Effector CD4-positive, alpha-beta T cell (primary cell): ENCODE measurements at places on chromosomes 16 and 17.

GRCh38 chr17:74259667-74260524 lies 14.1 kb upstream of the DNAI2 start:
- no peak for DNase-seq

- DNase-seq, result no peak
These were observed 8.9 kb upstream of the TENT4B start for GRCh38 chr16:50144211-50144610.

DNA sequence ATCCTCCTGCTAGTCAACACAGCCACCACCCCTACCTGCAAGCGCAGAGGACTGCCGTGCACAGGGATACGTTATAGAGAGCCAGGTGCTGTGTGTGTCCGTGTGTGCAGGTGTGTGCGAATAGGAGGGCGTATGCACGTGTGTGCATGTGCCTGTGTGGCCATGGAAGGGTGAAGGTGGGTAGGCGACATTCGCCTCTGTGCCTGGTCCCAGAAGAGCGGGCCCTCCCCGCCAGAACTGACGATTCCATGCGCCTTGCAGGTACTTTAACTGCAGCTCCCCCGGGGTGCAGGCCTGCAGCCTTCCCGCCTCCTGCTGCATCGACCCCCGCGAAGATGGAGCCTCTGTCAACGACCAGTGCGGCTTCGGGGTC lies 8.7 kb downstream of the PDE6G start:
- DNase-seq, result no peak

- no peak for DNase-seq
These were observed 16.7 kb downstream of the SOCS3 start for GRCh38 chr17:78343187-78343542.

GRCh38 chr17:68768804-68769203 lies 167.6 kb upstream of the FAM20A start:
- DNase-seq, result no peak

GRCh38 chr16:88702371-88703210 lies 3.6 kb downstream of the RNF166 start:
- no peak for DNase-seq

GRCh38 chr16:73071131-73071940 lies 23.4 kb upstream of the ZFHX3 start:
- DNase-seq, result no peak

DNA sequence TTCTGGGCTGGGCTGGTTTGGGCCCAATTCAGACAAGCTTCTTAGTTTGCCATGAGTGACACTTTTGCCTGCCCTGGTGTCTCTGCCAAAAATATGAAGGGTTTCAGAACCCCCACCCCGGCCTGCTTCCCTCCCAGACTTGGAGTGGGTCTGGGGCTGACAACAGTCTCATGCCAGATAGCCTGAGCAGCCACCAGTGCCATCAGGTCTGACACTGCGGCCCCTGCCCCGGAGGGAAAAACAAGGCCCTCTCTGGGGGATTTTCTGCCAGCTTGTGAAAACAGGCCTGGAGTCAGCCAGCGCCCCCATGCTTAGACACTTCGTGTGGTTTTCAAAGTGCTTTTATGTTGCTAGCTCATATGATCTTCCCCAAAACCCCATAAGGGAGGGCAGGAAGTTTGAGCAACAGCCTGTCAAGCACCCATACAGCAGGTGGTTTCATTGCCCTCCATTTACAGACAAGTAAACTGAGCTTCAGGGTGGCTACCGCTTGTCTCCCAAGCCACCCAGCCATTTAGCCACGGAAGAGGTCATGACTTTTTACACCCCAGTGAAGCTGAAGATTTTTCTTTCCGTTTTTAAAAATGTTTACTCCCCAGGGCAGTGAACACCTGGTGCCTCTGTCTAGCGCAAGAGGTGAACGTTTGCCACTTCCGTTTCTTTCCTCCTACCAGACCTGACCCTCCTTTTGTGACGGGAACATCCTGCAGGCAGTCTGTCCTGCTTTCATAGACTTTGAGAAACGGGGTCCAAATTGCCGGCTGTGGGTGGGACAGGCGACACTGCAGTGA lies 300.6 kb downstream of the SEC14L1 start:
- peak; percentile 78 for DNase-seq

- peak; percentile 76 for DNase-seq
These were observed 2.4 kb downstream of the FBRS start for GRCh38 chr16:30660424-30661261.

DNA sequence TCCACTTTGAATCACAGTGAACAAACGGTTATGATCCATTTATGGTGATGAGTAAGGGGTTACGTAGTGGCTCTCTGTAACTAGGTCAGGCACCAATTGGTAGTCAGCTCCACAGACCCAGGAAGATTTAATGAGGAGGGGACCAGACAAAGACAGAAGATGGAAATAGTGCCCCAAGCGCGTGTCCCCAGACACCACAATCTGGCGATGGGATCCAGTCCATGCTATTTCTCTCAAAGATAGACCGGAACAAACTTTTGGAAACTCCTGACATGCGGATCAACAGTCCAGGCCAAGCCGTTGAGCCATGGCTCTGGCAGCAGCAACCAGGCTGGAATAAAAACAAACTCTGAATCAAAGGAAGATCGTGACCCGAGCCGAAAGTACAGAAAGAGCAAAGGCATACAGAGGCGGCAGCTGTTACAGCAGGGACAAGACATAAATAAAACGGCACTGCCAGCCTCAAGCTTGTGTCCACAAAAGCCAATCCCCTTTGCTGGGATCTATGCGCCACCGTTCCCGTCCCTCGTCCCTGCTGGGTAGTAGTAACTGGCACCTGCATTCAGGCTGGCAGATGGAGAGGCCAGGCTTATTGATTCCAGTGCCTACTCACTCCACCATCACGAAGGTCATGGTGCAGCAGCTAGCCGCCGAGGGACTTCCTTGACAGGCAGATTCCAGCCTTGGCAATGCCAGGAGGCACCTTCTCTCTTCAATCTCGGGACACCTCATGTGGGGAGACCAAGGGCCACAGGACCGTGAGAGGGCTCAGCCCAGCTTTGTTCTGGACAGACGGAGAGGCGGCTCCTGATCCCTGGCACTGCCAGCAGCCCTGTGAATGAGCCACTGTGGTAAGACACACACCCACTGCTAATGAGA lies 50.2 kb downstream of the CDH11 start:
- DNase-seq, result no peak

DNA sequence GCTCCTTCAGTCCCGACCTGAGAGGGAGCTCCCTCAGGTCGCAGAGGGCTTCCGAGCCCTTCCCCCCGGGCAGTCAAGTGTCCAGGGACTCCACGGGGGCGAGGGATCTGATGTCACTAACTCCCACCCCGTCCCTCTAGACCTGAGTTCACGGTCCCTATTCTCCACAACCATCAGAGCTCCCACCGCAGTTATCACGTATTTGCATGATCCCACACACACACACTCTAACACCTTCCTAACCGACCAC lies 3.7 kb upstream of the PER1 start:
- no peak for DNase-seq

DNA sequence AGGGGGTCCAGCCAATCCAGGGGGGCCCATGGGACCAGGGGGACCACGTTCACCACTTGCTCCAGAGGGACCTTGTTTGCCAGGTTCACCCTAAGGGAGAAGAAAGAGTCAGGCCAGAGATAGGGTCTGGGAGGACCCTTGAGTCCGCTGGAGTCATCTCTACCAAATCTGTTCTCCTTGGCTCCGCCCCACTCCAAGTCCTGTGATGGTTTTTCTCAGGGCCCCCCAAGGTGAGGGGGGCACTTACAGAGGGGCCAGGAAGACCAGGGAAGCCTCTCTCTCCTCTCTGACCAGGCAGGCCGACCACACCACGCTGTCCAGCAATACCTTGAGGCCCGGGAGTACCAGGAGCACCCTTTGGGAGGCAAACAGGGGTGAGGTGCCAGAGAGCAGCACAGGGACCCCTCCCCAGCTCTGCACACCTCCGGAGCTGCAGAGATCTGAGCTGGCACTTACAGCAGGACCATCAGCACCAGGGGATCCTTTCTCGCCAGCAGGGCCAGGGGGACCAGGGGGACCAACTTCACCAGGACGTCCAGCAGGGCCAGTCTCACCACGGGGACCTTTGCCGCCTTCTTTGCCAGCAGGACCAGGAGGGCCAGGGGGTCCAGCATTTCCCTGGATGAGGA lies 12.4 kb downstream of the COL1A1 start:
- DNase-seq, result no peak

- no peak for DNase-seq
These were observed 11.5 kb downstream of the ATP2C2 start for GRCh38 chr16:84379709-84380362.

DNA sequence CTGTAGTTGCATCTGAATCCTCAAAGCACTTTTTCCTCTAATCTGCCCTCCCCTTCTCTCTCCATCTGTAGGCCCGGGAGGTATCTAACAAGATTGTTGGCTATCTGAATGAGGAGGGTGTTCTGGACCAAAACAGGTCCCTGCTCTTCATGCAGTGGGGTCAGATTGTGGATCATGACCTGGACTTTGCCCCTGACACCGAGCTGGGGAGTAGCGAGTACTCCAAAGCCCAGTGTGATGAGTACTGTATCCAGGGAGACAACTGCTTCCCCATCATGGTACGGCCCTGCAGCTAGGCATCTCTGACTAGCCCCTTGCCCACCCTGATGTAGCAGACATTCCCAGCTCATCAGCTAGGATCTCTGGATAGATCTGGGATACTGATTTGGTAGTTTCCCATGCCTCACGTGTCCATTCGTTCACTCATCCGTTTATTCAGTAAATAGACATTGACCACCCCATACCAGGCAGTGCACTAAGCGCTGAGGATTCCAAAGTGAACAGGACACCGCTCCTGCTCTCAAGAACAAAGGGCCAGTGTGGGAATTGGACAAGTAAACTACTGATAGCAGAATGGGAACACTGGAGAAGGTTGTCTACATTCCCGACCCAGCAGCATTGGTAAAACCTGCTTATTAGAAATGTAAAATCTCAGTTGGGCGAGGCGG lies 12.1 kb downstream of the LPO start:
- DNase-seq, result no peak

DNA sequence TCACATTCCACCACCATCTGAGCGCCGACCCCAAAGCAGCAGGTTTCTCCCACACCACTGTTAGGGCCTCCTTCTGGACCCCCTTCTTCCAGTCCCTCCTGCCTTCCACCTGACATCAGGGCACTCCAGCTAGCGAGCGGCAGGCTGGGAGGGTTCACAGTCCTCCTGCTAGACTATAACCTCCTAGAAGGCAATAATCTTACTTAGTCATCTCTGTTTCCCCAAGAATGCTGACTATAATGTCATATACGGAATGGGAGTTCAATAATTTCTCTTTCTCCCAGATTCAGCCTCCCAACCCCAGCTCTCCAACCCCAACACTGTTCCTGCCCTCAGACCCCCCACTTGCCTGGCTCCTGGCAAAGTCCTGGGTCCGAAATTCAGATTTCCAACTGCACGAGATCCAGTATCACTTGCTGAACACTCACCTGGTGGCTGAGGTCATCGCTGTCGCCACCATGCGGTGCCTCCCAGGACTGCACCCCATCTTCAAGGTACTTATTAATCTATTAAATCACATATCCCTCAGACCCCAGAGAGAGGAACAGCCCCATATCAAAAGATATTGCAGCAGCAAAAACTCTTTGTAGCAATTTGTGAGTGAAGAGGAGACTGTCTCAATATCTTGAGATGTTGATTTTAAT lies 5.6 kb downstream of the ALOX12 start:
- DNase-seq, result no peak

- DNase-seq, result no peak
These were observed 21.3 kb upstream of the SLC35B1 start for GRCh38 chr17:49729069-49729468.

DNA sequence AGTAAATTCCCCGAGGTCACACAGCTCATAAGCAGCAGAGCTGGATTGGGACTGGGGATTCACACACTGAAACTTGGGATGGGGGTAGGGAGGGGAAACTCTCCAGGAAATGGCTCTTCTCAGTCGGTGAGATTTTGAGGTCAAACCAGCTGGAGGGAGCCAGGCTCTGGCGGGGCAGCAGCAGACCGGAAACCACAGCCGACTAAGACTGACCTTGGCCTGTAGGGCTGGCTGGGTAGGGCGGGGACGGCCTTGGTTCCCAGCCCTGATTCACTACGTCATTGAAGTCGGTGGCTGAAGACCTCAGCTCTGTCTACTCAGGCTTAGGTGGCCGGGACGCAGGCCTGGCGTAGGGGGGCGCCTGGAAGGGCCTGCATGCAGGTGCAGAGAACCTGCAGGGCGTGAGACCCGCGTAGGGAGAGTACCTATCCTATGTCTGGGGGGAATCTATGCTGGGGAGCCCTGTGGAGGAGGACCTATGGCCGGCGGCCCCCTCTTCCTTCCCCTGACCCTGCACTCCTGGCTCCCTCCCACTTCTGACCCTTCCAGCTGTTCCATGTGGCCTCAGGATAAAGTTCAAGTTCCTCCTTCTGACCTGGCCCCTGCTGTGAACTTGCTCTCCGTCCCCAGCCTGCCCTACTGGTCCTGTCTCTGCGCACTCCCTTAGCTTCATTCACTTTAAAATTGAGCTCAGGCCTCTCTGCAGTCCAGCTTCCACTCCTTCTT lies 11.9 kb upstream of the SLC4A1 start:
- no peak for DNase-seq
